ENCODE measurements at places on chromosomes 7 and 10. TPM values are rescaled to one million over a fixed set of nuclear protein-coding genes. Genes with fewer than 3 reads are reported as not detected.

DNA sequence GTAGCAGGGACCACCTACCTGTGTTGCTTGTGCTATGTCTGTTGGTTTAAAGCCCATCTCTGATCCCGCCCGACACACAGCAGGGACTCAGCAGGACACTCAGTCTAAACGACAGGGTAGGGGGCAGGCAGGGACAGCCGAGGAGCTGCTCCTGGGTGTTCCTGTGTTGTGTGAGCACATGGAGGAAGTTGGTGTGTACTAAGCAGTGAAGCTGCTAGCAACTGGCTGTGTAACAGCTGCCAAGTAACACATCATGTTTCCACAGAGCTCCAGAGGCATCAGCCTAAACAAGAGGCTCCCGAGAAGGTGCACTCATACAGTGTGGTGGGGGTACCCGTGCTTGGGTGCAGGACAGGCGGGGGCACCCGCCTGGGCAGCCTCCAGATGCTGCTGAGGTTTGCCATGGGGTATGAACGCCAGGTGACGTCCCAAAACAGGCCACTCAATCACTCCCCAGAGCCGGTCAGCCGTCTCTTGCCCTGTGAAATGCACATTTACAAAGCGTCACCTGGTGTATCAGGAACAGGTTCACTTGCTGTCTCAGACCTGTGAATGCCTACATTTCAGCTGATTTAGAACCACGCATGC, 59.6 kb downstream of the PTPRN2 start:
- H3K4me3 ChIP-seq: no peak overlapping the region
- DNase-seq: no peak

DNA sequence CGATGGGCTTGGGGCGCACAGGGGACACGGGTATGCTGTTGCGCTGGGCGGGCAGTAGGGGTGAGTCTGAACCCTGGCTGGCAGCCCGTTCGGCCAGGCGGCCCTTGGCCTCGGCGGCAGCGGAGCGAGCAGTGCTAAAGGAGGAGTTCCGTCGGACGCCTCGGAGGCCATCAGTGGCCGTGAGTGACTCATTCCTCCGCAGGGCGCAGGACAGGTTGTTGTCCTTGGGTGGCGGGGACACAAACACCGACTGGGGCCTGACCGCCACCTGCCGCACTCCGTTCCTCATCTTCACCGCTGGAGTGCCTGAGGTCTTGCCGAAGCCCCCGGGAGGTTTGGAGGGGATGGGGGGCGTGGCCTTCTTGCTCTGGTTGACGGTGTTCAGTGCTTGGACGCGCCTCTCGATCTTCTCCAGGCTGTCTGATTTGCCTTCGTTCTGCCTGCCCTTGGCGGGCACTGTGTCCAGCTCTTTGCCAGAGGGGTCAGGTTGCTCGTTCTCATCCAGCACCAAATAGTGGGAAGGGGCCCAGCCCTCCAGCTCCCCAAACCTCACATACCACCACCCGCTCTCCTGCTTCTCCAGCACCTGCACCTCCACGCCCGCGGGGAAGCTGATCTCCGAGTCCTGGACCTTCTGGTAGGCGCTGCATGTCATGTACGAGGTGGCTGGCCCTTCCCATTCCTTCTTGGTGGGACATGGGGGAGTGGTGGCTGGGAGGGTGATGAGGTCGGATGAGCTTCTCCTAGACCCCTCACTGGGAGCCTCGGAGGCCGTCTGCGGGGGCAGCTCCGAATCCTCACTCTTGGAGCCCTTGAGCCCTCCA, 108.7 kb downstream of the NEURL1 start:
- DNase-seq: no peak
- no peak overlapping the region for H3K27ac ChIP-seq
- H3K4me1 ChIP-seq: no peaks in the 10 kb centered on the region

GRCh38 chr10:95789902-95790301, 33.9 kb downstream of the ENTPD1 start:
- no peak overlapping the region for H3K4me3 ChIP-seq
- no peaks in the 10 kb centered on the region for H3K36me3 ChIP-seq
- no peak overlapping the region for H3K27ac ChIP-seq
- peaks cover 11% of the 10 kb centered on the region for H3K4me1 ChIP-seq
- no peaks in the 10 kb centered on the region for H3K27me3 ChIP-seq

DNA sequence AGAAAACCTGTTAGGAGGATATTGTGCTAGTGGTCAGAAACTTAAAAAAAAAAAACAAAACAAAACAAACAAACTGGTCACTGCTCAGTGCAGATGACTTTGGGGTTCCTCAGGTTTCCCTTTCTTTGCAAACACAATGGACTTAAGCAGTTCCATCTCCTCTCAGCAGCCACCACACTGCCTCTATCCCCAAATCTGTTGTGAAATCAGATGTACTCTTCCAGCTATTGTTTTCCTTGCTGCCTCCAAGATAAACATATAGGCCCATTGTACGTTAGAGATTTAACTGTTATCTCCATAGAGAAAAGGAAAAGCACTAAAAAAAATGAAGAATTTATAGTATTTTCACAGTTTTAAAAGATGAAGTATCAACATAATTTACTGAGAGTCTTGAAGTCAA, 147.1 kb downstream of the MPP7 start:
- DNase-seq: no peak
- no peak overlapping the region for H3K27ac ChIP-seq
- H3K4me1 ChIP-seq: no peaks in the 10 kb centered on the region
- no peaks in the 10 kb centered on the region for H3K27me3 ChIP-seq
- no peak overlapping the region for H3K4me3 ChIP-seq
- no peaks in the 10 kb centered on the region for H3K36me3 ChIP-seq

The NKX2-3 gene
- total RNA-seq: not detected

The SPDYE9 gene
- not detected for total RNA-seq

All from astrocyte (in vitro differentiated cells and primary cell).